ENCODE measurements at places on chromosomes 2 and 18.

GRCh38 chr2:231900486-231900942 lies 25.7 kb downstream of the NPPC start:
- no peaks in the 10 kb centered on the region for H3K27me3 ChIP-seq
- no peak overlapping the region for H3K4me3 ChIP-seq
- peak; percentile 89 for DNase-seq
- no peaks in the 10 kb centered on the region for H3K36me3 ChIP-seq

DNA sequence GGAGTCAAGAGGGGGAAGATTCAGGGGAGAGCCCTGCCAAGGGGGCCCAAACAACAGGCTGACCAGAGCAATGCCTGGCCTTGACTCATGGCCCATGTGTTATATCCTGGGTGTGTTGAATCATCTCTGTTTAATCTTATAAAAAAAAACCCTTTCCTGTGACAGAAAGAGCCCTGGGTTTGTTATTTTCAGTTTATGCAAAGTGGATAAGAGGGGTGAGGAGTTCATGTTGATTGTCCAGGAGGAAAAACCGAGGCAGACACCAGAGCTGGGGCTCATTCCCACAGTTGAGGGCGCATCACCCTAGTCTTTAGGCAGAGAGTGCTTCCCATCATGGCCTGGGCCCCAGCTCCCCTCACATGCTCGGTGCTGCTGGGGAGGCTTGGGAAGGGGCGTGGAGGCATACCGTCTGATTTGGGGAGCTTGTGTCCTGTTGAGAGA lies 30.9 kb upstream of the IL37 start:
- H3K4me1 ChIP-seq, result peaks cover 6% of the 10 kb centered on the region
- H3K4me3 ChIP-seq, result no peak overlapping the region
- H3K36me3 ChIP-seq, result no peaks in the 10 kb centered on the region
- H3K27me3 ChIP-seq, result no peaks in the 10 kb centered on the region
- DNase-seq, result no peak
- no peak overlapping the region for H3K27ac ChIP-seq

DNA sequence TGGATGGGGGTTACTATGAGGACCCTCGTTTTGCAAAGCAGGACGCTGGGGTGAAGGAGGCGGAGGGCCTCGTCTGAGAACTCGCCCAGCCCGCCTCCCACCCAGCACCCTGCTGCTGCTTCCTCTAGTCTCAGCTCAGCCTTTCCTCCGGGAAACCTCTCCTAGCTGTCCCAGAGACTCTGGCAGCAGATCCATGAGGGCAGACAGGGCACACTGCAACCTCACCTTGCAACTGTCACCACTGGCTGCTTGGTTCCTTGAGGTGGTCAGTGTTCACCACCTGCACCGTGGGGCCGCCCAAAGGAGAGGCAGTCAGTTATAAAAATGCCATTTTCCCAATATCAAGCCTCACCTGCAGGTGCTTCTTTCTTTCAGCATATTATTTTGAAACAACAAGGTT lies 45.6 kb downstream of the PARD6G start:
- no peak overlapping the region for H3K4me3 ChIP-seq
- no peak for DNase-seq
- H3K36me3 ChIP-seq, result no peaks in the 10 kb centered on the region
- no peaks in the 10 kb centered on the region for H3K27me3 ChIP-seq
- H3K4me1 ChIP-seq, result no peaks in the 10 kb centered on the region

DNA sequence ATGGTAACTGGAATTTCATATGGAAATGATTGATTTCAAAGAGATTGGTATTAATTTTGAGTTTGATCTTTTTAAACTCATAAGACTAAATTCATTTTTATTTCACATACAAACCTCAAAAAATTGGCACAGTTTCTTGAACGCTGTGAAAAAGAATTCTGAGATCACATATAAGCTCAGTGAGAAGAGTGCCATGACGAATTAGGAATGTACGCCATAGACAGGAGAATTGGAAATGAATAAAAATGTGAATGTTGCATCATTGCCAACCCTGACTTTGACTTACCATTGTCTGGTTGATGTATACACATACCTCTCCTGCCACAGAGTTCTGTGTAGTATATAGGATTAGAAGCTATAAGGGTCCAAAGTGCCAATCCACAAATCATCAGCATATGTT lies 290.4 kb upstream of the ZC3H15 start:
- H3K27ac ChIP-seq, result no peak overlapping the region
- no peak for DNase-seq
- no peaks in the 10 kb centered on the region for H3K27me3 ChIP-seq
- H3K36me3 ChIP-seq, result no peaks in the 10 kb centered on the region

All from adrenal gland (tissue), 19 donors.